Cardiac muscle cell (in vitro differentiated cells and primary cell): ENCODE measurements at places on chromosomes 2 and 18. TPM values are rescaled to one million over a fixed set of nuclear protein-coding genes. Genes with fewer than 3 reads are reported as not detected.

GRCh38 chr2:172285010-172285621 is 142.3 kb upstream of the ITGA6 start:
- peak; percentile 58 for DNase-seq
- H3K27me3 ChIP-seq, result no peaks in the 10 kb centered on the region
- H3K4me3 ChIP-seq, result no peak overlapping the region
- H3K27ac ChIP-seq, result peak overlapping the region; percentile 46
- H3K36me3 ChIP-seq, result no peaks in the 10 kb centered on the region

- no peaks in the 10 kb centered on the region for H3K27me3 ChIP-seq
- H3K36me3 ChIP-seq, result peaks cover 34% of the 10 kb centered on the region
Measured at GRCh38 chr2:147934881-147935620, 85.5 kb downstream of the ORC4 start.

GRCh38 chr2:231415029-231415428 is 19.5 kb downstream of the B3GNT7 start:
- DNase-seq, result no peak
- no peaks in the 10 kb centered on the region for H3K36me3 ChIP-seq
- H3K4me3 ChIP-seq, result no peak overlapping the region
- no peaks in the 10 kb centered on the region for H3K27me3 ChIP-seq

- no peaks in the 10 kb centered on the region for H3K4me1 ChIP-seq
- H3K27me3 ChIP-seq, result no peaks in the 10 kb centered on the region
- H3K36me3 ChIP-seq, result no peaks in the 10 kb centered on the region
- H3K4me3 ChIP-seq, result peak overlapping the region; percentile 47
- DNase-seq, result peak; percentile 91
Measured at GRCh38 chr2:170973492-170974303, 44.6 kb downstream of the GORASP2 start.

- H3K36me3 ChIP-seq, result no peaks in the 10 kb centered on the region
Measured at GRCh38 chr2:98396745-98397355, 47.8 kb upstream of the INPP4A start.

GRCh38 chr2:46943881-46944798 is 28.5 kb upstream of the MCFD2 start:
- no peaks in the 10 kb centered on the region for H3K36me3 ChIP-seq
- H3K4me3 ChIP-seq, result no peak overlapping the region
- no peak overlapping the region for H3K27ac ChIP-seq
- DNase-seq, result no peak
- peaks cover 14% of the 10 kb centered on the region for H3K4me1 ChIP-seq

SAG gene
- not detected in 2 replicates for total RNA-seq

HOXD13 gene
- total RNA-seq, result not detected in 2 replicates

PSMA8 gene
- not detected in 2 replicates for total RNA-seq

METTL8 gene
- total RNA-seq, result 13.5 and 15.5 TPM in 2 replicates

CHRNG gene
- total RNA-seq, result 0.04 TPM in 1 of 2 replicates, not detected in the other
